ENCODE measurements at places on chromosomes 5 and 9.
A peak's percentile ranks its signal among the peaks of the same experiment; 100 is the strongest.

- no peak overlapping the region for H3K4me3 ChIP-seq
- H3K27me3 ChIP-seq = peaks cover 31% of the 10 kb centered on the region
- no peaks in the 10 kb centered on the region for H3K4me1 ChIP-seq
- DNase-seq = no peak
- H3K36me3 ChIP-seq = no peaks in the 10 kb centered on the region
Observed at GRCh38 chr9:95406121-95406520, 88.6 kb upstream of the FANCC start.

GRCh38 chr5:167358868-167359492 is 932.5 kb upstream of the WWC1 start:
- H3K4me1 ChIP-seq = no peaks in the 10 kb centered on the region
- no peak for DNase-seq
- H3K27me3 ChIP-seq = no peaks in the 10 kb centered on the region
- H3K4me3 ChIP-seq = no peak overlapping the region
- H3K36me3 ChIP-seq = no peaks in the 10 kb centered on the region

- DNase-seq = no peak
- peaks cover 24% of the 10 kb centered on the region for H3K4me1 ChIP-seq
- no peaks in the 10 kb centered on the region for H3K27me3 ChIP-seq
- H3K27ac ChIP-seq = no peak overlapping the region
- peaks cover 75% of the 10 kb centered on the region for H3K36me3 ChIP-seq
Observed at GRCh38 chr5:151196556-151197290, 27.2 kb downstream of the CCDC69 start.

DNA sequence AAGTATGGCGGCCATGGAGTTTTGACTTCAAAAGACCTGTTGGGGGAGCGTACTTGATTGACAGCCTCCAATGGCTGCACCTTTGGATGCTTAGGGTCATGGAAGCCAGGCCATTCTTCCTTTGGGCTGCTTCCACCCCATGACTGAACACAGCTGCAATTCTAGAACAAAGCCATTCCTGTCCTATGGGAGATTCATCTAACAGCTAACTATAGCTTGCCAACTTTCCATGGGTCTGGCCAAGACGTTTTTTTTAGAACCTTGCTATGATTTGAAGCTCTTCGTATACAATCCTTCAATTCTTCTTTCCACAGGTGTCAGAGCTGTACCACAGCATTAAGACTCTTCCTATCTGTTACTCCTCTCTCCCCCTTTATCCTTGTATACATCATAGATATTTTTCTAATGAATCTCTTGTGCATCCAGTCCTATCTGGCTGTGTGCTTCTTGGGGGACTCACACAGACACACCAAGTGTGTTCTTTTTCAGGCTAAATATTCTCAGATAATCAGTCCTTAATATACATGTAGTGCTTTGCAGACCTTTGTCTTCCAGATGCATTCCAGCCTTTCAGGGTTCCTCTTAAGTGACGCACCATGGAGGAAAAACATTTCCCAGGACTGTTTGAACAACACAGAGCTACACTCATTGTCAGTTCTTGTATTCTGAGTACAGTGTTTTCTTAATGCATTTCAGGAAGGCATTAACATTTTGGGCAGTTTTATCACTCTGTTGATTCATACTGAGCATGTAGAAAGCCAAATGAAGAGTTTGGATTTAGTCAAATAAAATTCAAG is 198.9 kb downstream of the TAF11L14 start:
- H3K4me1 ChIP-seq = no peaks in the 10 kb centered on the region
- DNase-seq = no peak
- no peaks in the 10 kb centered on the region for H3K36me3 ChIP-seq
- no peak overlapping the region for H3K27ac ChIP-seq
- no peaks in the 10 kb centered on the region for H3K27me3 ChIP-seq
- no peak overlapping the region for H3K4me3 ChIP-seq

DNA sequence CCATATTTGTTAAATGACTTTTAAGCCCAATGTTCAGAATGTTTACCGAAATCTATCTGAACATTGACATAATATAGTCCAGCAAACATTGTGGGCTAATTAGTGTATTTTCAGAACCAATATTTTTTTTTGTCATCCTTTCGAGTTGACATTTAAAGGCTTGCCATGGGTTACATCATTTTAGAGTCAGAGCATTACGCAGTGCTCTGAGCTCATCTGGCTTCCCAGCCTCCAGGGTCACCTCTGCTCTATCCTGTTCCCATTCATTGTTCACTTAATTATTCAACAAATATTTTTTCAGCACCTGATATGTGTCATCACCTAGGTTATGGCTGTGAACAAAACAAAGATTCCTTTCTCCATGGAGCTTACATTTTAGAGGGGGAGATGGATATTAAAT is 80.2 kb downstream of the SREK1 start:
- no peaks in the 10 kb centered on the region for H3K36me3 ChIP-seq
- H3K27ac ChIP-seq = no peak overlapping the region
- no peak for DNase-seq

DNA sequence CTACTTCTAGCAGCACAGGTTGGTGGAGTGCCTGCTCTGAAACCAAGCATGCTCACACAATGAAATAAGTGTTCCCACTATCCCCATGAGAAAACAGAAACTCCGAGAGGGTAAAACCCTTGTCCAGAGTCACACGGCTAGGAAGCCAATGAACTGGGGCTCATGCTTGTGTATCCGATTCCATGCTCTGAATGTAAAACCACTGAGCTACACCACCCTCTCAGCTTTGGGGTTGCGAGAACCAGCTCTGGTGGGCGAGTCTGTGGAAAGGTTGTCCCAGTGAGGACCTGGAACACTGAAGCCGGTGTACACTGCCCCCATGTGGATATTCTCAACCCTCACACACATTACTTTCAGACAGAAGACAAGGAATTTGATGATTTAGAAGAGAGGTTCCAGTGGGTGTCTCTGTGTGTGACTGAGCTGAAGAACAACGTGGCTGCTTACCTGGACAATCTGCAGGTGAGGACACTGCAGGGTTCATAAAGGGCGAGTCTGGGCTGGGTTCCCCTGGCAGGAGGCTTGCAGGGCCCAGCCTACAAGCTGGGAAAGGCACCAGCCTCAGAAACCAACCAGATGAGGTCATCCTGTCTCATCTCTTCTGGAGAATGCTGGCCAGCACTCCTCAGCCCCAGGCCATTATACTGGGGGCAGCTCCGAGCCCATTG is 37.4 kb downstream of the ARHGEF37 start:
- H3K27ac ChIP-seq = no peak overlapping the region
- no peak overlapping the region for H3K4me3 ChIP-seq
- peaks cover 2% of the 10 kb centered on the region for H3K27me3 ChIP-seq
- no peaks in the 10 kb centered on the region for H3K36me3 ChIP-seq

GRCh38 chr9:5459289-5459829 is 9.0 kb downstream of the CD274 start:
- no peaks in the 10 kb centered on the region for H3K27me3 ChIP-seq
- peaks cover 89% of the 10 kb centered on the region for H3K36me3 ChIP-seq
- peaks cover 63% of the 10 kb centered on the region for H3K4me1 ChIP-seq
- H3K4me3 ChIP-seq = peak overlapping the region; percentile 51
- peak overlapping the region; percentile 74 for H3K27ac ChIP-seq

- H3K4me3 ChIP-seq = no peak overlapping the region
- H3K27ac ChIP-seq = peak overlapping the region; percentile 46
- DNase-seq = no peak
- H3K4me1 ChIP-seq = peaks cover 7% of the 10 kb centered on the region
- H3K36me3 ChIP-seq = peaks cover 7% of the 10 kb centered on the region
- H3K27me3 ChIP-seq = peaks cover 8% of the 10 kb centered on the region
Observed at GRCh38 chr5:169629847-169630548, 7.1 kb upstream of the DOCK2 start.

- H3K4me1 ChIP-seq = peaks cover 85% of the 10 kb centered on the region
- H3K27ac ChIP-seq = peak overlapping the region; percentile 95
- H3K36me3 ChIP-seq = peaks cover 77% of the 10 kb centered on the region
Observed at GRCh38 chr5:169646856-169647255, 9.8 kb downstream of the DOCK2 start.

GRCh38 chr5:153952893-153953292 is 85.8 kb downstream of the FAM114A2 start:
- no peak overlapping the region for H3K4me3 ChIP-seq
- no peaks in the 10 kb centered on the region for H3K36me3 ChIP-seq
- no peaks in the 10 kb centered on the region for H3K4me1 ChIP-seq
- DNase-seq = no peak
- H3K27ac ChIP-seq = no peak overlapping the region
- no peaks in the 10 kb centered on the region for H3K27me3 ChIP-seq

DNA sequence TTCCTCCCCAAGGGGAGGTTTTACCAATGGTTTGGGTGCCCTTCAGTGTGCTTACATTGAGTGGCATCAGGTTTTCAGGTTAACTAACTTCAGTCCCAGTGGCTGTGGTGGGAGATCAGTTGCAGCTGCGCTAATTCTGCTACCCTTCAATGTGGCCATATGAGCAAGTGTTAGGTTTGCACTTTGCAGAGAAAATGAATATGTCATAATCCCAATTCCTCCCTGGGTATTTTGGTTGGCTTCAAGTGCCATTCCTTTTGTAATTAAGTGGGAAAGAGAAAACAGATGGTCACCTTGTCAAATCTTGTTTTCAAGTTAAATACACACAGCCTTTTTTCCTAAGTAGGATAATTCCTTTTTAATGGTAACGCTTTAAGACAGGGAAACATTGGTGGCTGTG is 236.2 kb downstream of the TLE4 start:
- no peaks in the 10 kb centered on the region for H3K36me3 ChIP-seq
- H3K4me3 ChIP-seq = no peak overlapping the region
- no peak for DNase-seq
- H3K4me1 ChIP-seq = peaks cover 10% of the 10 kb centered on the region

DNA sequence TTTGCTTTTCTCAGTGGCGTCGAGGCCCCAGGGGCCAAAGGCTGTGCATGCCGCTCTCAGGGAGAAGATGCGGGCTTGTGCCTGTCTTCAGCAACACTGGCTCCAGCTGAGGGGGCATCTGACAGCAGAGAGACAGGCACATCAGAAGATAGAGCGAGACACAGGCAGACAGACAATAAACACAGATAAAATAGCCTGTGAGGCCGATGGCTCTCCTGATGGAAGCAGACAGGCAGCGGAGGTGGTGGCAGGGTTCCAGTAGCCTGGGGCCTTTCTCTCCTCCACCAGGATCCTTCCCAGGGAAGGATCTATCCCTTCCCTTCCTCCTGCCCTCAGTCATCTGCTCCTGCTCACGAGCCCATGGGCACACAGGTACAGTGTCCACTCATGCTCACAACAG is 16.6 kb upstream of the UNC5A start:
- H3K36me3 ChIP-seq = no peaks in the 10 kb centered on the region
- DNase-seq = no peak
- no peaks in the 10 kb centered on the region for H3K4me1 ChIP-seq
- no peak overlapping the region for H3K4me3 ChIP-seq
- peaks cover 27% of the 10 kb centered on the region for H3K27me3 ChIP-seq

- no peak overlapping the region for H3K27ac ChIP-seq
- no peak overlapping the region for H3K4me3 ChIP-seq
- H3K4me1 ChIP-seq = no peaks in the 10 kb centered on the region
Observed at GRCh38 chr5:122107016-122107415, 22.3 kb upstream of the ZNF474 start.

- peaks cover 5% of the 10 kb centered on the region for H3K27me3 ChIP-seq
- H3K4me1 ChIP-seq = no peaks in the 10 kb centered on the region
- DNase-seq = no peak
- H3K27ac ChIP-seq = no peak overlapping the region
Observed at GRCh38 chr9:38092656-38093055, 23.6 kb upstream of the SHB start.

DNA sequence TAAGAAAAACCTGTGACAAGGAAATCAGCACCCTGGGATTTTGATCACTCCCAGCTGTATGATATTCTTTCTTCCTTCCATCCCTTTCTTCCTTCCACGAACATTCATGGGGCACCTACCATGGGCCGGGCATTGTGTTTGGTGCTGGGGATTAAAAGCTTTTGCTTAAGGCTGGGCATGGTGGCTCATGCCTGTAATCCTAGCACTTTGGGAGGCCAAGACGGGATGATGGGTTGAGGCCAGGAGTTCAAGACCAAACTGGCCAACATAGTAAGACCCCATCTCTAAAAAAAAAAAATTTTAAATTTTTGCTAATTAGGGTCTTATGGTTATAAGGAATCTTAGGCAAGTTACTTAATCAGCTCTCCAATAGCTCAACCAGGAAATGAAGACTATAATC is 48.5 kb upstream of the CLINT1 start:
- H3K36me3 ChIP-seq = no peaks in the 10 kb centered on the region
- H3K27me3 ChIP-seq = peaks cover 18% of the 10 kb centered on the region
- no peak overlapping the region for H3K4me3 ChIP-seq
- no peak for DNase-seq

DNA sequence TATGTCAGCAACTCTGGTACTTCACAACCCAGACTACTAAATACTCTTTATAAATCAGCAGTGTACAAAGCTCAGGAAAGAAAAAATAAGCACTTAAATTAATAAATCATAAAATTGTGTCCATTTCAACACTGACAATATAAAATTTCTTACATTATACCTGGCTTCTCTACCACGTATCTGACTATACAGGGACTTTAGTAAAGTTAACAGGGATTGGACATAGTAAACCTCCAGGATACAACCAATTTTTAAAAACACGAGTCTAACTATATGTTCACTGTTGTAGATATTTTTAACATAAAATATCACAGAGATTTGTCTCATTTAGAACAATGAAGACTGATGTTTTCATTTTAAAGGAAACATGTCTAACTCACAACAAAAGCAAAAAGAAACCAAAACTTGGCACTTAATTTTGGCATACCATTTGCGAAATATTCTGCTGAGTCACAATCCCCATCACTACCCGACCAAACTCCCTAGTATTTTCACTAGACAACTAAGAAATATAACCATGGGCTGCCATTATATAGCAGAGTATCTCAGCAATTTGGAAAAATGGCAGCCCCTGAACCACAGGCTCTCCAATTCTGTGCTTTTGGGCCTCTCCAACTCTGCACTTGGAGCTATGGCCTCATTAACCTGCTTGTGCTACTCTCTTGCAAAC is 14.4 kb downstream of the FAM169A start:
- peak overlapping the region; percentile 43 for H3K4me3 ChIP-seq
- H3K36me3 ChIP-seq = no peaks in the 10 kb centered on the region
- peak overlapping the region; percentile 21 for H3K27ac ChIP-seq
- H3K27me3 ChIP-seq = no peaks in the 10 kb centered on the region
- peaks cover 10% of the 10 kb centered on the region for H3K4me1 ChIP-seq

DNA sequence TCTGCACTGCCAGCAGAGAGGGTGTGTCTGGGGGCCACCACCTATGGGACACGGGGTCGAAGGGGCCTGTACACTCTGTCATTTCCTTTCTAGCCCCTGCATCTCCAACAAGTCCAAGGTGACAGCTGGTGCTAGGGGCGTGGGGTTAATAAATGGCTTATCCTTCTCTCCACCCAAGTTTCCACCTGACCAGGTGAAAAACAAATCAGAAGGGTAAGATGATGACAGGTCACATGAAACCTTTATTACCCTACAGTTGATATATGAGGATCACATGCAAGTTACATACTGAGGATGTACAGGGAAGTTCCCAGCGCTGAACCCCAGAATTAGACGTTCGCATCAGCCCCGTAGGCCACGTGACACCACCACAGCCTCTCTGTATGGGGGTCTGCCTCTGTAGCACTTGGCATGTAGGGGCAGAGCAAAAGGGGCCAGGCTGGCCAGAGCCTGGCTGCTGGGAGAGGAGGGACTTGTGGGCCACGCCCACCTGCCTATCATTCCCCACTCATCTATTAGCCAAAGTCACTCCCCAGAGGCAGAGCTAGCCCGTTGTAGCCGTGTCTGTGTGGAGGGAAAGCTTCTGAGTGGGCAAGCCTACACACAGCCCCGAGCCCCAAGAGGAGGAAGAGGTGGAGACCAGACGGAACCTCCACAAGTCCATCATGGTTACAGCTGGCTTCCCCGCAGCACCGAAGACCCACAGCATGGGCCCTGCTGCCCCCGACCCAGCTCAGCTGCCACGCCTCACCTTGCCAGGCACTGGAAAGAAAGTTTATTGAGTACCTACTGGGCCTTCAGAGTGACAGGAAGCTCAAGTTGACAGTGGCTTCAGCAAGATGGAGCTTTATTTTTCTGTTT is 2.2 kb downstream of the TMEM141 start:
- no peak for DNase-seq
- H3K27ac ChIP-seq = no peak overlapping the region
- peak overlapping the region; percentile 30 for H3K4me3 ChIP-seq
- peaks cover 11% of the 10 kb centered on the region for H3K27me3 ChIP-seq
